Glutamatergic neuron (in vitro differentiated cells): ENCODE measurements at places on chromosomes 4 and X. TPM values are rescaled to one million over a fixed set of nuclear protein-coding genes. Genes with fewer than 3 reads are reported as not detected.
A peak's percentile ranks its signal among the peaks of the same experiment; 100 is the strongest.

The MAGEA4 gene
- not detected for total RNA-seq

DNA sequence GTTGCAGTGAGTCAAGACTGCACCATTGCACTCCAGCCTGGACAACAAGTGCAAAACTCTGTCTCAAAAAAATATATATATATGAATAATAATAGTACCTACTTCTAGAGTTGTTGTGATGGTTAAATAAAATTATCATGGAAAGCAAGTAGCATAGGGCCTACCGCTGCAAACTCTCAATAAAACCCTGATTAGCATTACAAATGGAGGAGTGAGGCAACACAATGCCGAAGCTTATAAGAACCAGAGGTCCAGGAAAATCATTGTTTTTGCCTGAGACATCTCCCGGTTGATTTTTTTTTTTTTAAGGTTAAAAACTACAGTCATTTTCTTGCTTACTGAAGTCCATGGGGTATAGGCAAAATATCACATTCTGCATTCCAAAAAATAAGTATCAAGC lies 185.0 kb upstream of the GALNT7 start:
- peaks cover 7% of the 10 kb centered on the region for H3K4me1 ChIP-seq
- H3K27me3 ChIP-seq: no peaks in the 10 kb centered on the region
- H3K4me3 ChIP-seq: no peak overlapping the region
- no peak for DNase-seq

The MAP7D2 gene
- 3.0 TPM for total RNA-seq

DNA sequence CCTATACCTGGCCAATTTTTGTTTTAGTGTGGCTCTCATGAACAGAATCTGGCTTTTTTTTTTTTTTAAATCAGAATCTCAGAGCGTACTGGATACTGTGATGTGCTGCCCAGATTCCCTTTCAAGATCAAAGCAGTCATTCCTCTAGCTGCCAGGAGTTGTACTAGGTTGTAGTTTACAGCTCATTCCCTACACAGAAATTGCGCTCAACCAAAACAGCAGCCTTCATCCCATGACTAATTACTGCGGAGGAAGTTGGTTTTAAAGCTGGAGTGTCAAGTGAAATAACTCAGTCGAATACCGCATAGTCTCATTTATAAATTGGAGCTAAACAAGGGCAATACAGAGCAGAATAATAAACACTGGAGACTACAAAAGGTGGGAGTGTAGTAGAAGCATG lies 12.2 kb upstream of the TMPRSS11B start:
- H3K4me3 ChIP-seq: no peak overlapping the region
- H3K4me1 ChIP-seq: no peaks in the 10 kb centered on the region
- H3K27ac ChIP-seq: no peak overlapping the region
- no peaks in the 10 kb centered on the region for H3K27me3 ChIP-seq
- no peak for DNase-seq

GRCh38 chr4:147717878-147718277 lies 14.0 kb upstream of the ARHGAP10 start:
- no peaks in the 10 kb centered on the region for H3K27me3 ChIP-seq
- H3K4me1 ChIP-seq: no peaks in the 10 kb centered on the region
- H3K27ac ChIP-seq: no peak overlapping the region
- no peak overlapping the region for H3K4me3 ChIP-seq
- no peak for DNase-seq

- peaks cover 3% of the 10 kb centered on the region for H3K27me3 ChIP-seq
- no peaks in the 10 kb centered on the region for H3K4me1 ChIP-seq
- H3K36me3 ChIP-seq: no peaks in the 10 kb centered on the region
- H3K27ac ChIP-seq: no peak overlapping the region
- H3K4me3 ChIP-seq: no peak overlapping the region
Measured at GRCh38 chr4:100461807-100462605, 55.8 kb downstream of the EMCN start.

The PRDM5 gene
- 16.6 TPM for total RNA-seq

- no peaks in the 10 kb centered on the region for H3K4me1 ChIP-seq
- H3K27ac ChIP-seq: no peak overlapping the region
- H3K27me3 ChIP-seq: no peaks in the 10 kb centered on the region
- no peak overlapping the region for H3K4me3 ChIP-seq
Measured at GRCh38 chrX:126655061-126655460, 102.4 kb upstream of the DCAF12L1 start.

The RAB33A gene
- 13.3 TPM for total RNA-seq

- no peaks in the 10 kb centered on the region for H3K4me1 ChIP-seq
- no peak overlapping the region for H3K4me3 ChIP-seq
- H3K27me3 ChIP-seq: no peaks in the 10 kb centered on the region
Measured at GRCh38 chr4:121185960-121186359, 21.8 kb upstream of the TNIP3 start.

The ARHGAP36 gene
- 0.27 TPM for total RNA-seq

DNA sequence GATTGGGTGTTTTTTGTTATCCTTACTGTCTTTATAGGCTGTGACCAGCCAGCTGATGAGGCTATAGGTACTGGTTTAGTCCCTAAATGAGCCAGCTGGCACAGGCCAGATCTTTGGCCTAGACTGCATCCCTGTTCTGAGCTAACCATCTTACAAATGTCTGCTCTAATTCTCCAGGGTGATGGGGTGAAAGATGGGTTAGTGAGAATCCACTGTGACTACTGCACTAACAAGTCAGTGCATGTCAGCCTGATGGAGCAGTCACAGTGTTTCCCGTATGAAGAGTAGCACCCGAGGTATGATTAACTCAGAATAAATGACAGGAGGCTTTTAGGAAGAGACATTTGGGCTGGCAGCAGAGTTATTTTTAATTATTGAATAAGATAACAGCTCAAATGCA lies 181.0 kb downstream of the DCTD start:
- no peak overlapping the region for H3K4me3 ChIP-seq
- peak; percentile 29 for DNase-seq
- no peaks in the 10 kb centered on the region for H3K27me3 ChIP-seq
- H3K4me1 ChIP-seq: peaks cover 20% of the 10 kb centered on the region

The USP17L21 gene
- total RNA-seq: not detected

DNA sequence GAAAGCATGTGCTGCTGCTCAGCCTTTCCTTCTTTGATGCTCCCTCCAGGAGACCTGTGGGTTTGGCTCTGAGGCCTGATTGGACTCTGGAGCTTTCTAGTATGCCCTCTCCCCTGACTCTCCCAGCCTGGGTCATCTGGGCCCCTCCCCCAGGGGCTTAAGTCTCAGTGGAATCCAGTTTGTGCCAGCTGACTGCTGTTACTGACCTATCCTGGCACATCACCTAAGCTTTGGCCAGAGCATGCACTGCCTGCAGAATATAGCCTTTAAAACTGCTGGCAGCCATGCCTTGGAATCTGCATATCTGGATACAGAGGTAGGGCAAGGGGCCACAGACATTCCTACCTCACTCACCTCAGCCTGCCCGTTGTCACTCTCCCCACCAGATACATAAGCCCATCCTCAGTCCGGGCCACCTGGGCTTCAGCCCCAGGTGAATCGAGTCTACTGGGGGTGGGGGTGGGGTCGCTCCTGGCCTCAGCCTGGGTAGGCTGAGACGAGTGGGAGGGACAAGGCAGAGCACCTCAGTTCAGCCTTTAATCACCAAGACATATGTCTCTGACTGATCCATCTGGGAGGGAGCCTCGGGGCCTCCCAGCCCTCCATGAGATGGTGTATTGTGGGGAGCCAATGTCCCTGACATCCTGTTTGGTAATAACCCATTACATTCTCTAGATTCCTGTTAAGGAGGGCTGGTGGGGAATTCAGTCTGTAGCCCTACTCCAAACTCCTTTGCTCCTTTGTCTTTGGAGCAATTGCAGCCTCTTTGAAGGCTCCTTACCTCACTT lies 61.2 kb downstream of the STARD8 start:
- peaks cover 3% of the 10 kb centered on the region for H3K27me3 ChIP-seq
- no peak for DNase-seq
- no peak overlapping the region for H3K4me3 ChIP-seq
- no peaks in the 10 kb centered on the region for H3K4me1 ChIP-seq
- H3K27ac ChIP-seq: no peak overlapping the region

- no peaks in the 10 kb centered on the region for H3K4me1 ChIP-seq
- no peak overlapping the region for H3K27ac ChIP-seq
- no peaks in the 10 kb centered on the region for H3K36me3 ChIP-seq
- no peaks in the 10 kb centered on the region for H3K27me3 ChIP-seq
- no peak overlapping the region for H3K4me3 ChIP-seq
Measured at GRCh38 chrX:66863721-66864120, 224.8 kb upstream of the EDA2R start.

GRCh38 chr4:9849538-9849920 lies 68.1 kb downstream of the DRD5 start:
- no peak overlapping the region for H3K4me3 ChIP-seq
- H3K27me3 ChIP-seq: no peaks in the 10 kb centered on the region
- H3K27ac ChIP-seq: no peak overlapping the region
- H3K4me1 ChIP-seq: no peaks in the 10 kb centered on the region
- H3K36me3 ChIP-seq: peaks cover 7% of the 10 kb centered on the region

The CFAP99 gene
- total RNA-seq: not detected

- no peaks in the 10 kb centered on the region for H3K36me3 ChIP-seq
- H3K4me1 ChIP-seq: no peaks in the 10 kb centered on the region
- no peaks in the 10 kb centered on the region for H3K27me3 ChIP-seq
- no peak for DNase-seq
- no peak overlapping the region for H3K27ac ChIP-seq
Measured at GRCh38 chr4:74111990-74112389, 13.0 kb upstream of the CXCL2 start.

The GLRA3 gene
- not detected for total RNA-seq

DNA sequence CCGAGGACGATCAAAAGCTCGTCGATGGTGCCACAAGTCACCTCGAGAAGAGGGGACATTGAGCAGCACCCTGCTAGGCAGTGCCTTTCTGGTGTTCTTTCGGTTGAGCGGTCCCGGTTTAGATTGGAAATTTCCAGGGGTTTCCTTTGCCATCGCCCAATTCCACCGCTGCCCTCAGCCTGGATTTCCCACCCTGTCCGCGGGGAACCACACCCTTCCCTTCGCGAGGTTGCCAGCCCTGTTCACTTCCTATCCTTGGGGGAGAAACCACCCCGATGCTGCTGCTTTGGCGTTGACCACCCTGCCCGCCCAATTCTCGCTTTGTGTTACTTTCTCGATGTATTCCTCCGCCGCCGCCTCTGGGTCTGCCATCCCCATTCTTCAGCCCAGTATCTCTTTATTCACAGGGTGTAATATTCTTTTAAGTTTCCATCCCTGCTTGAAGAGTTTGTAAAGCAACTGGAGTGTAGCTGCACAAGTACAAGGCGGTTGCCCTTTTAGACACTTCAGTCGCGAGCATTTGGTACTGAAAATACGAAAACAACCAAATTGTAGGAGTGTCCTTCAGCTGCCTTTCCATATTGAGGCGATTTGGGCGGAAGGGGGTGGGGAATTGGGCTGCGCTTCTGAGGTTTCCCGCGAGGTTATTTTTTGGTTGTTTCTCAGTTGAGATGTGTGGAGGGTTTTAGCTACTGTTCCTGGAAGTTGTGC lies 1.1 kb downstream of the OGT start:
- H3K4me3 ChIP-seq: peak overlapping the region; percentile 97
- H3K27ac ChIP-seq: peak overlapping the region; percentile 97
- peaks cover 1% of the 10 kb centered on the region for H3K4me1 ChIP-seq
- peaks cover 4% of the 10 kb centered on the region for H3K36me3 ChIP-seq

- H3K4me3 ChIP-seq: no peak overlapping the region
- H3K27me3 ChIP-seq: no peaks in the 10 kb centered on the region
- H3K27ac ChIP-seq: no peak overlapping the region
- DNase-seq: no peak
- peaks cover 8% of the 10 kb centered on the region for H3K4me1 ChIP-seq
Measured at GRCh38 chr4:134691915-134692314, 490.3 kb upstream of the PABPC4L start.

DNA sequence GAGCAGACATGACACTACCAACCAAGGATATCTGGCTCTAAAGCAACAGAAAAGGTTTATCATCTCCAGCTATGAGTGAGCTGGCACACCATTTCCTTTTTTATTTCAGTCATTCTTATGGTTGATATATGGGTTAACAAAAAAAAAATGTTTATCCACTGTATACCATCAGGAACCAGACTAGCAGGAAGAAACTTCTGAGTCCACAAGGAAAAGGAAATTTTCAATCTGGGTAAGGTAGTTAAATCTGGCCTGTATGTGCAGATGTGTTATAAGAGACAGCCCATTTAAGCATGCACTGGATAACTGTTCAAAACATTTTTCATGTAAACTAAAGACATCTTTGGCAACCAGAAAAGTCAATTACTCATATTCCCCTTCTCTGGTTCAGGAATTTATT lies 35.0 kb downstream of the AMMECR1 start:
- no peak for DNase-seq
- no peaks in the 10 kb centered on the region for H3K4me1 ChIP-seq
- no peaks in the 10 kb centered on the region for H3K27me3 ChIP-seq
- no peak overlapping the region for H3K27ac ChIP-seq
- H3K36me3 ChIP-seq: no peaks in the 10 kb centered on the region
- no peak overlapping the region for H3K4me3 ChIP-seq

GRCh38 chr4:165464813-165465381 lies 86.1 kb downstream of the CPE start:
- no peak overlapping the region for H3K4me3 ChIP-seq
- peaks cover 19% of the 10 kb centered on the region for H3K4me1 ChIP-seq
- H3K27me3 ChIP-seq: peaks cover 5% of the 10 kb centered on the region
- H3K27ac ChIP-seq: no peak overlapping the region
- DNase-seq: no peak
- H3K36me3 ChIP-seq: no peaks in the 10 kb centered on the region

GRCh38 chr4:104500442-104500841 lies 5.7 kb upstream of the CXXC4 start:
- H3K4me1 ChIP-seq: no peaks in the 10 kb centered on the region
- no peak overlapping the region for H3K27ac ChIP-seq
- H3K4me3 ChIP-seq: no peak overlapping the region
- H3K36me3 ChIP-seq: no peaks in the 10 kb centered on the region
- DNase-seq: no peak
- peaks cover 3% of the 10 kb centered on the region for H3K27me3 ChIP-seq
